H1 (cell line): ENCODE measurements at places on chromosomes 3 and 15. TPM values are rescaled to one million over a fixed set of nuclear protein-coding genes. Genes with fewer than 3 reads are reported as not detected.

Gene SCAANT1
- not detected in 2 replicates for polyA plus RNA-seq

Gene SLC28A1
- 0.03 and 0.09 TPM in 2 replicates for polyA plus RNA-seq

Gene OR5K2
- not detected in 2 replicates for polyA plus RNA-seq

Gene SKOR1
- 0.03 and 0.08 TPM in 2 replicates for polyA plus RNA-seq

Gene CCDC14
- polyA plus RNA-seq, result 66.9 and 95.7 TPM in 2 replicates

Gene ERICH6
- polyA plus RNA-seq, result not detected in 2 replicates

Gene LRTM1
- polyA plus RNA-seq, result not detected in 2 replicates

Gene TMEM212
- polyA plus RNA-seq, result not detected in 2 replicates

Gene LRRIQ4
- polyA plus RNA-seq, result 0.08 and 0.14 TPM in 2 replicates

Gene CD86
- polyA plus RNA-seq, result 0.11 and 0.12 TPM in 2 replicates

Gene MESP2
- 0.80 and 1.6 TPM in 2 replicates for polyA plus RNA-seq

Gene RBP2
- not detected in 2 replicates for polyA plus RNA-seq

Gene OCA2
- 0.20 and 0.36 TPM in 2 replicates for polyA plus RNA-seq

Gene ZNF860
- polyA plus RNA-seq, result 1.9 and 3.2 TPM in 2 replicates

Gene GOLGA8R
- polyA plus RNA-seq, result 0.03 TPM in 1 of 2 replicates, not detected in the other

Gene EPHB1
- 3.5 and 5.4 TPM in 2 replicates for polyA plus RNA-seq

Gene RTP4
- polyA plus RNA-seq, result not detected in 2 replicates

Gene TEX55
- not detected in 2 replicates for polyA plus RNA-seq

Gene NUP210
- 51.0 and 55.0 TPM in 2 replicates for polyA plus RNA-seq

Gene GPR149
- polyA plus RNA-seq, result not detected in 2 replicates

Gene LPCAT4
- 109 and 152 TPM in 2 replicates for polyA plus RNA-seq

Gene POTEB
- polyA plus RNA-seq, result not detected in 2 replicates

Gene ATP11B
- 4.5 and 5.1 TPM in 2 replicates for polyA plus RNA-seq

Gene UBXN7
- 16.4 and 18.5 TPM in 2 replicates for polyA plus RNA-seq

Gene SNURF
- polyA plus RNA-seq, result 6.2 and 9.9 TPM in 2 replicates

Gene CDCP1
- 10.0 and 10.1 TPM in 2 replicates for polyA plus RNA-seq

Gene LRRC34
- polyA plus RNA-seq, result 3.0 and 4.1 TPM in 2 replicates

Gene KCNMB3
- 1.7 TPM in 2 replicates for polyA plus RNA-seq

Gene SPESP1
- not detected in 2 replicates for polyA plus RNA-seq

Gene WDR72
- 1.2 and 1.6 TPM in 2 replicates for polyA plus RNA-seq

Gene MASP1
- 3.5 and 5.8 TPM in 2 replicates for polyA plus RNA-seq

Gene HACD3
- polyA plus RNA-seq, result 53.5 and 78.8 TPM in 2 replicates

Gene ECE2
- 0.44 and 0.86 TPM in 2 replicates for polyA plus RNA-seq

Gene TMC3
- polyA plus RNA-seq, result not detected in 2 replicates

Gene RASL12
- polyA plus RNA-seq, result 9.5 and 16.7 TPM in 2 replicates

Gene ARGFX
- polyA plus RNA-seq, result not detected in 2 replicates

Gene PIGB
- polyA plus RNA-seq, result 3.9 and 11.7 TPM in 2 replicates

Gene DNAH12
- polyA plus RNA-seq, result not detected in 2 replicates

Gene BOC
- polyA plus RNA-seq, result 9.3 and 10.6 TPM in 2 replicates

Gene IMP3
- 273 and 278 TPM in 2 replicates for polyA plus RNA-seq

Gene C3orf22
- not detected in 2 replicates for polyA plus RNA-seq

Gene CXCR6
- polyA plus RNA-seq, result not detected in 2 replicates

Gene CNOT10
- polyA plus RNA-seq, result 23.9 and 39.9 TPM in 2 replicates

Gene KLHDC8B
- 20.9 and 21.3 TPM in 2 replicates for polyA plus RNA-seq

Gene GRK7
- polyA plus RNA-seq, result not detected in 2 replicates

Gene GPR160
- 8.2 and 14.3 TPM in 2 replicates for polyA plus RNA-seq

Gene GASK1A
- 4.7 and 5.2 TPM in 2 replicates for polyA plus RNA-seq

Gene EOMES
- 0.09 TPM in 2 replicates for polyA plus RNA-seq

Gene RLBP1
- polyA plus RNA-seq, result 0.05 TPM in 2 replicates

Gene CCDC9B
- 0.45 and 0.63 TPM in 2 replicates for polyA plus RNA-seq

Gene TARS3
- 2.1 and 2.4 TPM in 2 replicates for polyA plus RNA-seq

Gene MUC4
- 0.89 and 2.0 TPM in 2 replicates for polyA plus RNA-seq

Gene RYR3
- polyA plus RNA-seq, result 0.24 and 0.33 TPM in 2 replicates

Gene GUCA1C
- polyA plus RNA-seq, result not detected in 2 replicates

Gene TBC1D23
- 4.3 and 6.4 TPM in 2 replicates for polyA plus RNA-seq

Gene CCR9
- polyA plus RNA-seq, result not detected in 2 replicates

Gene GOLGA6B
- 0.06 and 0.09 TPM in 2 replicates for polyA plus RNA-seq

Gene ADIPOQ
- not detected in 2 replicates for polyA plus RNA-seq
